Colonic mucosa (tissue), 4 donors: ENCODE measurements at places on chromosomes 6 and 20. TPM values are rescaled to one million over a fixed set of nuclear protein-coding genes. Genes with fewer than 3 reads are reported as not detected.
A peak's percentile ranks its signal among the peaks of the same experiment; 100 is the strongest.

DNA sequence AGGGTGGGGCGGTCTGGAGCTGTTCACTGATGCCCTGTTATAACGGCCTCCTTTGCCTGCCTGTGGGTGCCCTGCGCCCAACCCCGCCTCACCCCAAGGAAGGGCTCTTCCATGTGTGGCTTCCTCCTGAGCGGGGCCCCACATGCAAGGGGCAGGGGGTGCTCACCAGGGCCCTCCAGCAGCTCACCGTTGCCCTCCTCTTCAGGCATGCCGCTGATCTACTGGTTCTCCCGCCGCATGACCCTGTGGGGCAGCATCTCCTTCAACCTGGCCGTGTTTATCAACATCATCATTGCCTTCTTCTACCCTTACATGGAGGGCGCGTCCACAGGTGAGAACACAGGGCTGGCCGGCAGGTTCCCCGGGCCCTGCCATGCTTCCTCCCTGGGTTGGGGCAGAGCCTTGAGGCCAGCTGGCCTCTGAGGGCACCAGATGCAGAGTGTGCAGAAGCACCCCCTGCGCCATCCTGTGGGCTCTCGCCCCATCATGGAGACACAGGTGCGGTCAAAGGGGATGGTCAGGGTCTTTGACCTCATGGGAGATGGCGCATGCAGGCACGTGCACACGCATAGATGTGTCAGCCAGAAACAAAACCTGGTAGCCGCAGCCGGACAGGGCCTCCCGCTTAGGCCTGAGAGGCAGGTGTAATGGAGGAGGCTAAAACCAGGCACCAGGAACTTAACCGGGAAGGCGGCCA lies 22.9 kb downstream of the UQCC2 start:
- DNase-seq: no peak

- no peak for DNase-seq
Observed at GRCh38 chr20:61346996-61347395, 94.9 kb downstream of the CDH4 start.

The KCNK15 gene
- 0.27 TPM for total RNA-seq

- peak; percentile 84 for DNase-seq
Observed at GRCh38 chr6:32154514-32155161, 697 bp downstream of the PPT2 start.

DNA sequence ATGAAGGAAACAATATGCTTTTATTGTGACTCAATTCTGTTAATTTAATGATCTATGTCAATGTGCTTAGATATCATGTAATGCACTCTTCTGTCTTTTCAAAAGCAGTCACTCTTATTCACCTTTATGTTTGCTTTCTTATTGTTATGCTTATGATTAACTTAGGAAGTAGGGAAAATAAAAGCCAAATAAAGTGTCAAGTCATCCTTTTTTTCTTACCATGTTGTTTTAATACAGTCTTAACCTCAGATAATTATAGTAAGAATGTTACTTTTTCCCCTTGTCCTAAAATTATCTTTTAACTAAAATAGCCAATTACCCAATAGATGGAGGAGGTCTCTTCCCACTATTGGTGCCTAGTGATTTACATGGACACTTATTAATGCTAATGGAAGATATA lies 72.6 kb downstream of the TFAP2B start:
- DNase-seq: no peak

The TTLL9 gene
- total RNA-seq: not detected

DNA sequence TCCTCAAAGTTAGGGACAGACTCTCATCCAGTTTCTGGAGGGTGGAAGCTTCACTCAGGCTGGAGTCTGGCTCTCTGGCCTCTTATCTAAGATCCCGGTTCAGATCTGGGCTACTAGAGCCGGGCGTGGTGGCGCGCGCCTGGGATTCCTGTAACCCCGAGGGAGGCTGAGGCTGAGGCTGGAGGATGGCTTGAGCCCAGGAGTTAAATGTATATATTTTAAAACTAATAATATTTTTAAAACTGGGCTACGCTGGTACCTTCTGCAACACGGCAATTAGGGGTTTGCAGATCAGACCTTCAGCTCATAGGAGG lies 710 bp upstream of the ZNF343 start:
- DNase-seq: no peak

- no peak for DNase-seq
Observed at GRCh38 chr6:33160096-33160495, 32.2 kb downstream of the COL11A2 start.

GRCh38 chr6:122676146-122676545 lies 65.9 kb downstream of the PKIB start:
- no peak for DNase-seq

- no peak for DNase-seq
Observed at GRCh38 chr20:19405958-19406357, 193.5 kb downstream of the SLC24A3 start.

The PSORS1C1 gene
- total RNA-seq: 2.2 TPM

GRCh38 chr20:60255866-60256265 lies 297.6 kb downstream of the CDH26 start:
- DNase-seq: no peak

DNA sequence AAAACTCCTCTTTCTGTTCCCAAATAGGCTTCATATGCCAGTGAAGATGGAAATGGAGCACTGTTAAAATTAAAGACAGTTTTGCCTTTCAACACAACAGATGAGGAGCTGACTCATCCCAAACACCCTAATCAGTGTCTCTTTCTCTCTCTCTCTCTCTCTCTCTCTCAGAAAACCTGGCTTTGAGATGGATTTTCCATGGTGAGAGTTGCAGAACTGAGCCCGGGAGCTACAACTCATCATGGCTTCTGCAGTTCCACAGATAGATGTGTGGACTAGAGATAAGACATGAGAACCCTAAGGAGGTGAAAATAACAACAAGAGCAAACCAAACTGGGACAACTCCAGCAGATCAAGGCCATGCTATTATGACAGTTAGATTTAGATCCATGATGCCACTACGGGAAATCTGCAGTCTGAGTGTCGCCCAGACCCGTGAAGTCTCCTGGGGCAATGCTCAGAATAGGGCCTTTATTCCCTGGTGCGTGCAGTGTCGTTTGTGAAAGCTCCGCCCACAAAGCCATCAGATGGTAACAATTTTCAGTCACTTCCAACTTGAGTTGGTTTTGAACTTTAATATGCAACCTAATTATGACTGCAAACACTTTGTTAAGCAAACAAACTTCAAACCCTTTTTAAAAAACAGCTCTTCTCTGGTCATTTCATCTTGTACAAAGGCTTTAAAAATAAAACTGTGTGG lies 338.2 kb upstream of the PREP start:
- DNase-seq: no peak

The CASS4 gene
- 0.17 TPM for total RNA-seq

The NR2E1 gene
- not detected for total RNA-seq

- no peak for DNase-seq
Observed at GRCh38 chr6:134464690-134465411, 146.9 kb upstream of the SGK1 start.

DNA sequence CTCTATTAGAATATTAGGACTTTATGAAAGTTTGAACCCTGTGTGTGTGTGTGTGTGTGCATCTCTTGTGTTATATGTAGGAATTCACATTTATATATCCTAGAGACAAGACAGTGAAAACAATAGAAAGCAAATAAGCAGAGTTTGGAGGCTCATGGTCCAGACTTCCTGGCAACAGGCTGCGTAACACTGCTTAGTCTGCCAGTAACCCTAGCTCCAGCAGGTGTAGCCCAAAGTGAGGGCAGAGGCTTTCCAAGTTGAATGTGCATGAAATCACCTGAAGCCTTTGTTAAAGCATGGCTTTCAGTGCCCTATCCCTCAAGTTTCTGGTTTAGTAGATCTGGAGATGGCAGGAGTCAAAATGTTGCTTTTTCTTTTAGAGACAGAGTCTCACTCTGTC lies 569.9 kb downstream of the KIF16B start:
- no peak for DNase-seq

The CLIC5 gene
- 72.8 TPM for total RNA-seq

GRCh38 chr6:20409427-20409971 lies 7.8 kb downstream of the E2F3 start:
- DNase-seq: no peak

The GGTLC1 gene
- 0.27 TPM for total RNA-seq

DNA sequence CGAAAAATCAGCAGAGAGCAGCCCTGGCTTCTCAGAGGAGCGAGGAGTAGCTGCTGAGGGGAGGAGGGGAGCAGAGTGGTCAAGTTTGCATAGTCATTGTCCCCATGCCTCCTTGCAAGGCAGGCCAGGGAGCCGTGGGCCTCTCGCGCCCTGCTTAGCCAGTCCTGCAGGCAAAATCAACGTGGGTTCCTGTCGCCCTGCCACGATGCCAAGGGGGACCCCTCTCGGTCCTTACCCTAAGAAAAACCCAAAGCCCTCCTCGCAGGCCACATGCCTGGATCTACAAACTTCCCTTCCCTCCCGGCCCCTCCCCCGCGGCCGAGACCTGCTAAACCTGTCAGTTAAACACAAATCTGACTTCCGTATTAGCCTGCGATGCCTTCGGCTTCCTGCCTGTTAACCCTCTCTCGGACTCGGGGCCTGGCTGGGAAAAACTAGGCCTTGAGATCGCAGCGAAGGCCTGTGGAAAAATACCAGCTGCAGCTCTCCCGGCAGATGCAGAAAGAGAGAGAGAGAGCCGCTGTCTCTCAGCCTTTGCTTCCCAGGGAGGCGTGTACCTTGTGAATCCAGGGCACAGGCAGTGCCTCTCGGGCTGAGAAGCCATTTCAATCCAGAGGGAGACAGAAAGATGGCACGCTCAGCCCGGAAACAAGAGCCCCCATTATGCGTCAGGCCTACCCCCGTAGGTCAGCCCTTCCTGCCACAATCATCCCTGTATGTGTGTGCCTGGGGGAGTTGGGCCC lies 968 bp upstream of the ZMYND8 start:
- DNase-seq: peak; percentile 95

- peak; percentile 88 for DNase-seq
Observed at GRCh38 chr6:7532232-7532631, 9.2 kb upstream of the DSP start.

The CCDC170 gene
- total RNA-seq: 0.86 TPM

The SMLR1 gene
- total RNA-seq: not detected

GRCh38 chr6:156729248-156729647 lies 47.9 kb upstream of the ARID1B start:
- no peak for DNase-seq

- no peak for DNase-seq
Observed at GRCh38 chr20:21134883-21135493, 9.1 kb downstream of the KIZ start.

The TRAPPC3L gene
- total RNA-seq: not detected

The PRRT1 gene
- 0.90 TPM for total RNA-seq

The CALHM4 gene
- not detected for total RNA-seq

The HTR1E gene
- not detected for total RNA-seq

- DNase-seq: peak; percentile 47
Observed at GRCh38 chr6:144659202-144660182, 374.4 kb downstream of the UTRN start.

GRCh38 chr20:34925981-34926380 lies 29.6 kb downstream of the GSS start:
- DNase-seq: no peak

DNA sequence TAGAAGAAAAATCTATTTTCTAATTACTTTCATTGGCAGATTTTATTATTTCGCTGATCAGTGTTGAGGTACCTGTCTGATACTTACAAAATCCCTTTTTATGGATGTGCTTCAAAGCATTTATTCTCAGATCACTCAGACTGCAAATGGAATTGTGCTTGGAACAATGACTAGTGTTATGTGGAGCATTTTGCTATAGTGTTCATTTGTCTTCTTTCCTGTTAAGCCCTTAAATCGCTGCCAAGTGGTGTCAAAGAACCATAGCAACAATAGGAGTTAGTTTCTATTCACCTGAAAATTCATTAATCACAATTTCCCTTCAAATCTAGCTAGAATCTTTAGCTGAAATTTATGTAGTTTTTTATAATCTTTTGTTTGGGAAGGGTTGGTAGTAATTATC lies 29.8 kb downstream of the SMPDL3A start:
- no peak for DNase-seq

DNA sequence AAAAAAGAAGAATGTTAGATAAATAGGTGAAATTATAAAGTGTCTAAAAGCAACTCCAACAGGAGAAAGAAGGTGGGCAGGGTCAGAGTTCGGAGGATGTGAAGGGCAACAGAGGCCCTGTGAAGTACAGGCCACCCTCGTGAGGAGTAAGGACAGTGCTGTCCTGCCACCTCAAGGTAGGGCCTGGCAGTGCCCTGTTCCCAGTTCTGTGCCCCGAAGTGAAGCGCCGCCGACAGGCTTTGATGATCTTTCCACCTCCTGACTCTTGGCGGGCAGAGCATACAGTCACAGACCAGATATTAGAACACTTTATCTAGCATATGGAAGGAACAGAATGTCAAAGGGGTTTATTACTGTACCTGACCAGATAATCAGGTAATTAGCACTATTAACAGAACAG lies 75.8 kb downstream of the GJA10 start:
- DNase-seq: no peak

- DNase-seq: no peak
Observed at GRCh38 chr20:64151633-64152530, 12.4 kb upstream of the MYT1 start.

GRCh38 chr20:53999077-53999476 lies 71.3 kb downstream of the BCAS1 start:
- DNase-seq: no peak

DNA sequence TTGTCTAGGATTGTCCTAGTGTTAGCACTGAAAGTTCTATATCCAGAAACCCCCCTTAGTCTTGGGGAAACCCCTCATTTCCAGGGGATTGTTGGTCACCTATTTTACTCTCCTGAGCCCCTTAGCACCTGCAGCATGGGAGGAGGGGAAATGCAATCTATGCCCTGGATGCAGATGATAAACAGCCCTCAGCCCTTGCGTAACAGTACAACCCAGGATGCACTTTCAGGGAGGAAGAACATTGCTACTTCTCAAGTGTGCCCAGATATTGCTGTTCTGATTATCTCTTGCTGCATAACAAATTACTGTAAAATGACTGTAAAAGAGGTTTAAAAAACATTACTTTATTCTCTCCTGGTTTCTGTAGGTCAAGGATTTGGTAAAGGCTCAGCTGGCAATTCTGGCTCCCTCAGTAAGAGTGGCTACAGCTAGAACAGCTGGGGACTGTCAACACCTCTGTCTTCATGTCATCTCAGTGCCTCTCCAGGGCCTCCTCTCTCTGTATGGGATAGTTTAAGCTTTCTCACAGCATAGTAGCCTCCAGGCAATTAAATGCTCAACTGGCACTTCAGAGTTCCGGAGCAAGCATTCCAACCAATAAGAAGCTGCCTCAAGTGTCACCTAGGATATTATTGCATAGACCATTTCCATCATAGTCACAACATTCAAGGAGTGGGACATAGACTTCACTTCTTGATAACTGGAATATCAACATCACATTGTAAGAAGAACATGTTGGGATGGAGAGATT lies 117.8 kb upstream of the FOXO3 start:
- DNase-seq: no peak

- DNase-seq: no peak
Observed at GRCh38 chr6:136401749-136402148, 112.1 kb upstream of the BCLAF1 start.

- DNase-seq: peak; percentile 56
Observed at GRCh38 chr6:113857556-113858479, 673 bp downstream of the MARCKS start.

GRCh38 chr6:30441171-30441570 lies 48.1 kb upstream of the HLA-E start:
- DNase-seq: no peak

The ERVFRD-1 gene
- total RNA-seq: not detected
